Activated naive CD4-positive, alpha-beta T cell (primary cell): ENCODE measurements at places on chromosomes 16 and 17.

- no peak for DNase-seq
Measured at GRCh38 chr16:2753733-2754020, 1.2 kb downstream of the SRRM2 start.

DNA sequence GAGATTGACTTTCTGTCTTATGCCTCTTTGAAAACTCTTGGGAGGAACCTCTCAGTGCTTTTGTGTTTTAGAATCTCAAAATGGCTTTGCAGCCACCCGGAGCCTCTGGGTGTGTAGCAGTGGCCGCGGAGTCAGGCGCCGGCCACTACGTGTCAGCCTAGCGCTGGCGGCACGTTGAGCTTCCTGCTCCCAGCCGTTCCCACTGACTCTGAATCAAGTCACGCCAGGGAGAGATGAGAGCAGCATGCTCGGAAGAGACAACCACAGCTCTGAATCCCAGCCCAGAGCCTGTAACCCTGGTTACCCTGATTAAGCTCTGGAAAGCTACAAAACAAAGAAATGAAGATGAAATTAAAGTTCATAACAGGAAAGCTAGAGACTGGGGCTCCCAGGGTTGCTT lies 97.4 kb upstream of the CACNG5 start:
- DNase-seq = no peak

DNA sequence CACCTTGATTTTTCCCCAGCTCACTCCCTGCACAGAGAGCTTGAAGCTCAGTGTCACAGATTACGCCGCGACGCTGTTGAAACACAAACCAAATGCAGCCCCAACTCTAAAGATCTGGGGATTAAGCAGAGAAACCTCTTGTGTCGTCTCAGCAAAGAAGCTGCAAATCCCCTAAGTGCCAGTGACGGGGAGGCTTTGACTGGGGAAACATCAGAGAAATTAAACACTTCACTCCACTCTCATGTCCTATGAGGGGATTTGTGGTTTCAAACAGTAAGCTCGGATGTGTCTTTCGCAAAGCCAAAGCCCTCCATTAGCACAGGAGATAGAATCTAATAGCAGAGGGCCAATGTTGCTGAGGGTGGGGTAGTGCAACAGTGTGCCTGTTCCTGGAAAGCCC lies 233.7 kb downstream of the HS3ST4 start:
- no peak for DNase-seq

DNA sequence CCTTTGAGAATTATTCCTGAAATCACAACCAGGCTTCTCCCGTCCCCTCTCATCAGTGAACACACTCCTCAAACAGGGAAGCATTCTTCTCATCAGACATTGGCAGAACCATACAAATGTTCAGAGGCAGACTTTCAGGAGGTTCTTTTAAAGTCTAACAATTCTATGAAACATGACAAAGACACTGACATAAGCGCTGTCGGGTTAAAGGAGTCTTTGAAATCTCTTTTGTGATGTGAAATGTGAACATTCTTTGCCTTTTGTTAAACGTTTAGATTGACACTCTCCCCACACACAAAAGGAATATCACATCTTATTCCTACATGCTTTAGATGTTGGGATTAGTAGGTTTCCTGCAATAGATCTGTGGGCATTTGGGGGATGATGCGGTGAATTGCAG lies 63.9 kb downstream of the NETO2 start:
- no peak for DNase-seq

DNA sequence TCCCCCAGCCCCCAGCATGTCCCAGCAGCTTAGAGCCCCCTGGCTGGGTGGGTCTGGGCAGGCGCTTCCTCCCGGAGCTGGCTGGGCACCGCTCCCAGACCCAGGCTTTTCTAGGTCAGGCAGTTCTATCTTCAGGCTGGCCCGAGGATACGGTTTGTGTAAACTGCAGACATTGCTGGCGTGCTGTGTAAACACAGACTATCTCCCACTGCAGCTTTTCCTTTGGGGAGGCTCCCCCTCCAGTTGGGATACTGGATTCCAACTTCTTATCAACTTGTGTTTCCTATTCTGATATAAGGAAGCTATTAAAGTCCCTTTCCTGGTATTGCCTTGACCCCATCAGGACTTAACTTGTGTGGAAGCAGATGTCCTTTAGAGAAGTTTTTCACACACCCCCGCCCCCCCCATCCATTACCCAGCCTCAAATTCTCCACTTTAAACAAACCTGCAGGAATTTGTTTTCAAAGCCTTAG lies 18.3 kb upstream of the GNA13 start:
- no peak for DNase-seq

- DNase-seq = no peak
Measured at GRCh38 chr17:34290586-34290985, 5.0 kb downstream of the CCL11 start.

- no peak for DNase-seq
Measured at GRCh38 chr17:40464392-40464855, 21.2 kb downstream of the IGFBP4 start.

GRCh38 chr16:88685156-88686061 lies 898 bp downstream of the SNAI3 start:
- DNase-seq = peak; percentile 23

DNA sequence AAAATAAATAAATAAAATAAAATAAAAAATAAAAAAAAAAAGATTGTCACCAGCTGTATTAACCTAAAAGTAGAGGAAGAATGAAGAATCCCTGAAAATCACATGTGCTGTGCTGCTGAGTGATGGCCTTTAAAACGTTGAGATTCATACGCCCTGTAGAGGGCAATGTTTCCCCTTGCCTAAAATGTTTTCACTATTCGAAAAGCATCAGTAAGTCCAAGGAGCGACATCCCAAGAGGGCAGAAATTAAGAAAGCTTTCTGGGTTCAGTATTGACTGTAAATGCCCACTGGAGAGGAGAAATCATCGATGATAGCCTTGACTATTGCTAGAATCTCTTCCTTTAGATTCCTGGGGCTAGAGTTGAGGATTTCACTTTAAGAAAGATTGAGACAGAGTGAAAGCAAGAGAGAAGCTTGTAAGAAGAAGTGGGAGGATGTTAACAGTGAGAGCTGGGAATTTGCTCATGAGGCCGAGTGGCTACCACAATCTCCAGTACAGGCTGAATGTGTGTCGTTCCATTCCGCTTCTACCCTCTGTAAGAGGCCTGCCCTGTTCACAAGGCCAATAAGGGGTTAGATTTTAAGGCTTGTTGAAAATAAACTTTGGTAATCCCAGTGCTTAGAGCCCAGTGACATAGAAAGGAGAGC lies 170.8 kb upstream of the FAM20A start:
- DNase-seq = no peak

DNA sequence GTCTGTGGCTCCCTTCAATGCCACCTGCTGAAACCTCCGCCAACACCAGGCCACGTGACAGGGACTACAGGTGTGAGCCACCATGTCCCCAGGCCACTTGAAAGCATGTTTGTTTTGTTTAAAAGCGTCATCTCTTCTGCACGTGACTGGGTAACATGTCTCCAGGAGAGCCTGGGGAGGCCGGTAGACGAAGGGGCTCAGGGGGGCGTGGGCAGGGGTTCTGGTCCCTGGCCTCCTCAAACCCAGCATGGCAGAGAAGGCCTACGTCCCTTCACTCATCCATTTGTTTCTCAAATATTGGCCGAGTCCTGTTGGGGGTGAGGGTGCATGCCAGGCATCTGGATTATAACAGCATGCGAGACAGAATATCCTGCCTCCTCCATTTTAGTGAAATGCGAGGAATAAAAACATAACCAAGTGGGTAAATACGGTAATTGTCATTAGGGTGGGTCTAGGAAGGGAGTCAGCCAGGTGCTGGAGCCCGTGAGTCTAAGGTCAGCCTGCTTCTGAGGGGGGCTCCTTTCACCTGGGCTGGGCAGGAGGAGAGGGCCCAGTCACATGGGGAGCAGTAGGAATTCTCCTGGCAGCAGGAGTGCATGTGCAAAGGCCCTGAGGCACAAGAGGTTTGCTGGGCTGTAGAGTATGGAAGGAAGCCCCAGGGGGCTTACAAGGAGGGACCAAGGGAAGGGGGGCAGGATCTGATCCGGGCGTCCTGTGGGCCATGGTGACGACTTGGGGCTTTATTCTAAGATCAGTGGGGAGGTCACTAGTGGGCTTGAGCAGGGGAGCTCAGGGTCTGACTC lies 26.8 kb upstream of the CIBAR2 start:
- no peak for DNase-seq

- DNase-seq = no peak
Measured at GRCh38 chr16:23554536-23554935, 2.6 kb downstream of the EARS2 start.
